NCI-H1436 treated with DMSO at 0.1 percent for 48 hours (cell line): ENCODE measurements at places on chromosomes 6 and 20.

GRCh38 chr20:4064144-4064909 is 49.0 kb upstream of the RNF24 start:
- no peak for DNase-seq

GRCh38 chr20:13085275-13085674 is 76.5 kb downstream of the SPTLC3 start:
- no peak for DNase-seq

GRCh38 chr6:4858194-4859015 is 82.2 kb downstream of the CDYL start:
- no peak for DNase-seq

- DNase-seq, result no peak
Observed at GRCh38 chr6:144008846-144009245, 787 bp upstream of the PLAGL1 start.

DNA sequence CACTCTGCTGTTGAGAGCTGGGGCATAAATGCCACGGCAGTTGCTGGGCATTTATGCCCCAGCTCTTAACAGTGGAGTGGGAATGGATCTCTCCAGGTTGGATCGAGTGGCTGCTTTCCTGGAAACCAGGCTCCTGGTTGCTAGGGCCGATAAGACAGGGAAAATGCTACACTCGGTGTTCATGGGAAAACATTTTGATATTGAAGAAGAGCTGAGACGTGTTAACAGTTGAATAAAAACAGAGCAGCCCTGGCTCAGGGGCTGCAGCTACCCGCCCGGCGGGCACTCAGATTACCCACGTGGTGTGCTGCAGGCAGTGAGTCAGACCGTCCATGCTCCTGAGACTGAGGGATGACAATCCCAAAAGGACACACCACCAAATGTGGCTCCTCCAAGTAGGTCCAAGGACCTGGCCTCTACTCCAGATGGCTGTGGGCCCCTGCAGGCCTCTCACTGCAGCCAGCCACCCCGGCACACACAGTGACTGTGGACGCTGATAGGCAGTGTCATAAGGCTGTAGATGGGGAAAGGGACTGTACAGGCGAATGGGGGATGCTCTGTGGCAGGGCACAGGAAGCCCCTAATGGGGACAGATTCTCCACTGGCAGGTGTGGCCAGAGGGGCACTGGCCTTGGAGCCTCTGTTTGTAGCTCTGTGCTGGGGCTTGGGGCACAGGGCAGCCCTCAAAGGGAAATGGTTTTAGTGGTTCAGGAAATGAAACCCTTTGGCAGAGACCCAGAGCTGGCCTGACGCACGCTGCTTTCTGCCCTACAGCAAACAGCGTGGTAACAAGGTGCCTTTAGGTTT is 237.8 kb downstream of the LY86 start:
- no peak for DNase-seq

- no peak for DNase-seq
Observed at GRCh38 chr20:32208499-32209154, 947 bp downstream of the POFUT1 start.
